ENCODE measurements at places on chromosomes 3 and 15. TPM values are rescaled to one million over a fixed set of nuclear protein-coding genes. Genes with fewer than 3 reads are reported as not detected.
A peak's percentile ranks its signal among the peaks of the same experiment; 100 is the strongest.

- no peak for DNase-seq
These were observed 33.0 kb downstream of the FAM98B start for GRCh38 chr15:38486936-38487335.

- DNase-seq: peak; percentile 51
These were observed 4.6 kb downstream of the CCPG1 start for GRCh38 chr15:55403531-55403930.

- DNase-seq: no peak
These were observed 104.4 kb upstream of the IQSEC1 start for GRCh38 chr3:13177641-13178040.

GRCh38 chr3:139157161-139157932 is 112.7 kb upstream of the PRR23C start:
- DNase-seq: no peak

- no peak for DNase-seq
These were observed 1006.5 kb downstream of the TBL1XR1 start for GRCh38 chr3:176190755-176191154.

GRCh38 chr15:95839367-95839782 is 491.1 kb upstream of the NR2F2 start:
- DNase-seq: no peak

- peak; percentile 16 for DNase-seq
These were observed 66.1 kb upstream of the NR2F2 start for GRCh38 chr15:96264351-96264798.

GRCh38 chr3:197471221-197472010 is 84.4 kb downstream of the BDH1 start:
- no peak for DNase-seq

- DNase-seq: no peak
These were observed 254.6 kb downstream of the PYDC2 start for GRCh38 chr3:191715585-191715984.

- DNase-seq: no peak
These were observed 22.2 kb upstream of the BLM start for GRCh38 chr15:90694987-90695386.

The ZNF860 gene
- 1.6 TPM for polyA plus RNA-seq

The AADACL2 gene
- not detected for polyA plus RNA-seq

The TIMP4 gene
- 13.1 TPM for polyA plus RNA-seq

The TAGLN3 gene
- not detected for polyA plus RNA-seq

The FGF12 gene
- 0.63 TPM for polyA plus RNA-seq
